ENCODE measurements at places on chromosomes 5 and 9. TPM values are rescaled to one million over a fixed set of nuclear protein-coding genes. Genes with fewer than 3 reads are reported as not detected.

Gene INSL4
- total RNA-seq = not detected

Gene PITX1
- total RNA-seq = not detected

Gene RNF180
- total RNA-seq = 51.1 TPM

Gene BTNL3
- not detected for total RNA-seq

Gene RGS7BP
- total RNA-seq = 24.3 TPM

Gene SPATA31C1
- not detected for total RNA-seq

Gene GTF2H2
- 24.5 TPM for total RNA-seq

Gene TLX3
- total RNA-seq = not detected

Gene PPP2R2B
- total RNA-seq = 9.5 TPM

Gene FGF10
- total RNA-seq = 6.0 TPM

Gene CCNO
- total RNA-seq = 0.35 TPM
